ENCODE measurements at places on chromosomes 12 and 14.

GRCh38 chr12:118714051-118714460, 267.3 kb upstream of the SRRM4 start:
- DNase-seq, result no peak

DNA sequence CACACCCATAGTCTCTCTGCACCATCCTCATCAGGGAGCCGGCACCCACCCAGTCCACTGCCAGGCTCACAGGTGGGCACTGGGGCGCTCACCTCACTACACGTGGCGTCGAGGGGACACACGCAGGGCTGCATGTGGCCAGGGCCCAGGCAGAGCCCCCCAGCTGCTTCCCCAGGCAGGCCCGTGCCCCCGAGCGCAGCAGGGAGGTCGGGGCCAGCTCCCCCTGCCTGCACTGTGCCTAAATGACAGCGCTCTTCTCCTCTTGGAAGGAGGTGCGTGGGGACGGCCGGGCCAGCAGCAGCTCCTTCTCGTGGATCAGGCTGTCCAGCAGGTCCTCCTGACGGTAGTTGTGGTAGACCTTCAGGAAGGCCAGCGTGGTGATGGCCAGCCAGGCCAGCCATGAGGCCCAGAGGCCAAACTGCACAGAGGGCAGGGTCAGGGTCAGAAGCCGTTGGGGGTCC, 11.3 kb downstream of the TMEM179 start:
- DNase-seq, result no peak

DNA sequence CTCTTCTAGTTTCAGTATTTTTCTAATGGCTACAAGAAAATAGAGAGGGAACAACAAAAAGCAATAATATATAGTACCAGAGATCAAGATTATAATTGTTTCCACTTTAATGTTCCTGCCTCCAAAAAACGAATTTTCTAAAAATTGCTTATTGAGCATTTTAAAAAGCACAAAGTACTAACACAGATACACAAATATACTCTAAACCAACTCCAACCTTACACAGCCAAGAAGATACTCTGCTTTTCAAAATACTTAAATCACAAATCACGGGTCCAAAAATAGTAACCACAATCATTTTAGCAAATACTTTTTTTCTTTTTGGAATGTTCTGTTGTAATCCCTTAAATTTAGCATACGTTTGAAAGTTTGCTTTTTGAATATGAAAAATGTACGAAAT, 2.0 kb downstream of the YAF2 start:
- no peak for DNase-seq

GRCh38 chr14:54532111-54533012, 22.7 kb downstream of the CGRRF1 start:
- no peak for DNase-seq

DNA sequence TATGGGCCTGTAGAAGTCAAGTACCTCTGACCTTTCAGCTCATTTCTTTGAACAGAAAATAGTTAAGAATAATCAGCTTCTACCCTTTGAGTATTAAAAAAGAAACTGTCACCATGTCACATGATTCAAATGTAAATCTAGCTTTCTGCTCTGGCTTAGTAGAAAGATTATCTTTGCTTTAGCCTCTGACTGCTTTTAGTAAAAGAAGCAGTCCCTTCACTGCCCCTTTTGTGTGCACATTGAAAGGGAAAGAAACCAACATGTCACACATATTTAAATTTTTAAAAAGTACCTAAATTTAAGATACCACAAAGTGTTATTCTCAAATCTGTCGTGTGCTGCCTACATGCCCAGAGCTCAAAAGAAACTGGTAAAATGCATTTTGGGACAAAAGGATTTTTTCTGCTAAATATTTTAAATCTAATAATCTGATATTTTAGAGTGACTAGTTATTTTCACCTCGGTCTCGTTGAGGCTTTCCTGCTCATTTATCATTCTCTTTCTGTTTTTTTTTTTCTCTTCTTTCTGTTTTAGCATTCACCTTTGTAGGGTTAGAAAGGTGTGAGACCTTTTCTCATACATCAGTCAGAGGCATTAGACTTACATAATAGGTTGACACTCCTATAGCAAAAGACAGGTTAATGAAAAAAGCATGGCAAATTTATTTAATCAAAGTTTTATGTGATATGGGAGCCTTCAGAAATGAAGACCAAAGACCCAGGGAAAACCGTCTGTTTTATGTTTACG, 41.3 kb downstream of the SLC16A7 start:
- DNase-seq, result no peak

- DNase-seq, result no peak
Observed at GRCh38 chr14:29425705-29426482, 501.8 kb downstream of the PRKD1 start.

GRCh38 chr14:26596543-26597061, 1.2 kb downstream of the NOVA1 start:
- DNase-seq, result no peak

DNA sequence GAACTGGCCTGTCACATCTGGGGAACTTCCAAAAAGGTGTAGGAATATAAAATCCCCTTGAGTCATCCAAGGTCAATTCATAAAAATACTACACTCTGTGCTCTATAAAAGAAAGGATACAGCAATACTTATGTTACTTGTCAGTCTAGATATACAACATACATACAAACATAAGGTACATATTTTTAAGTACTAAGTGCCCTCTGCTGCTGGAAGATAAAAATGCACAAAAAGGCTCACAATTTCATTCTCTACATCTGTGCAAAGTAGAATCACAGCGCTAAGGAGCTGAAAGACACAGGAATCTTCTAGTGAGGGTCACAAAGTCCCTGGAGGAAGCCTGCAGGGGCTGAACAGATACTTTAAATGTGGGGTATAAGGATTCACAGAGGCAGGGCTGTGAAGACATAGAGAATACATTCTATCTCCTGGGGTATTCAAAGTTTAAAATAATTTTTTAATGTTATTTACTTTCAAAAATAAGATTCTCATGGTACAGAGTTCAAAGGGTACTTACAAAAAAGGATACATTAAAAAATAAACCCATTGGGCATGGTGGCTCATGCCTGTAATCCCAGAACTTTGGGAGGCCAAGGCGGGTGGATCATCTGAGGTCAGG, 10.2 kb upstream of the GOLGA5 start:
- peak; percentile 39 for DNase-seq

DNA sequence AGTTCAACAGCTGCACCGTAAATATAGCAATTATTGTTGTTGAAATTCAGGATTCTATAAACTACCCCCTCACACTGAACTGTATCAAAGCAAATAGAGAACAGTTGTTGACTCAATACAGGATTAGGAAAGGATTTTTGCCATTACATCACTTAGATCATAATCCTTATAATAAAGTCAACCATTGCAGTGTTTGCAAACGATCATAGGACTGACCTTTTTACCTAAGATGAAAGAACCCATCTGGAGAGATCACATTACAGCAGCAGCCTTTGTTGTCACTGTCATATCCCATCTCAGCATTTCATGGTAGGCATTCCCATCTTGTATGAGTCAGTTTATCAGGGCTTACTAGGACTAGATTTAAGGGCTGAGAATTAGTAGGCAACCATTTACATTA, 96.1 kb downstream of the IPO8 start:
- no peak for DNase-seq

GRCh38 chr12:113071135-113072112, 14.9 kb downstream of the DTX1 start:
- DNase-seq, result no peak

DNA sequence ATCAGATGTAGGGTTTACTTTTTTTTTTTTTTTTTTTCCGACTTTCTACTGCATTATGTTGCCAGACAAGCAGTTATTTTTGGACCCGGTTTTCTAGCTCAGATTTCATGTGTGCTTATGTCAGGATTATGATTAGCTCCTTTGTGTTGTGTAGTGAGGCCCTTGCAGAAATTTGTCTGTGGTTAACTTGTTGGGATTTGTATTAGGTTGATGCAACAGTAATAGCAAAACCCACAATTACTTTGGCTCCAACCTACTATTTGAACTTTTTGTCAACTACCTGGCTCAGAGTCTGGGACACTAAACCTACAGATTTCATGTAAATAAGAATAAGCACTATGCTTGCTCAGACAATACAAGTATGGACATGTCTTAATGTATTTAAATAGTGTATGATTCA, 44.1 kb upstream of the KCNJ8 start:
- no peak for DNase-seq

DNA sequence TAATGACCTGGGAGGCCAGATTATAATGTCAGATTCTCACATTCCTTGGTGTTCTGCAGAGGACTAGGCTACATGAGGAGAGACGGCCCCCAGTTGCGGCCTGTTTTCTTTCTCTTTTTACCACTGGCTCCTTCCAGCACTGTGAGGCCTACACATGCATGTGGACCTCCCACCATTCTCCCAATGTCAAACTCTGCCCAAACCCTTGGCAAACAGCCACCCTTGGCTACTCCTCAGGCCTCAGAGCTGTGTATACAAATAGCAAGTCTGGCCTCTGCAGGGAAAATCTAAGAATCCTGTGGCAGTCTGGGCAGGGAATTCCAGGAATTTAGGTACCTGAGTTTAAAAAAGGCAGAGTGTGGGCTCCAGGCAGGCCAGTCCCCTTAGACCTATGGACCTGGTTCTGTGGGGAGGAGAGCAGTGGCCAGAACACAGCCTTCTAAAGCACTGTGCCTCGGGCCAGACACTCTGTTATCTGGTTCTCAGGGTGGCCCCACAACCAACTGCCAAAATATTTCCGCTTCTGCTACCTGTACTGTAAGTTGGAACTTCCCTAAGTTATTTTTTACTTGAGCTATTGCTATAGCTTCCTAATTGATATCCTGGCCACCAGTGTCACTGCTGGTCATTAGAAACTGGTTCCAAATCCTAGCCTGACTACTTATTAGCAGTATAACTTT, 19.9 kb upstream of the NEDD1 start:
- no peak for DNase-seq

- no peak for DNase-seq
Observed at GRCh38 chr12:57455374-57456144, 452 bp downstream of the INHBE start.

DNA sequence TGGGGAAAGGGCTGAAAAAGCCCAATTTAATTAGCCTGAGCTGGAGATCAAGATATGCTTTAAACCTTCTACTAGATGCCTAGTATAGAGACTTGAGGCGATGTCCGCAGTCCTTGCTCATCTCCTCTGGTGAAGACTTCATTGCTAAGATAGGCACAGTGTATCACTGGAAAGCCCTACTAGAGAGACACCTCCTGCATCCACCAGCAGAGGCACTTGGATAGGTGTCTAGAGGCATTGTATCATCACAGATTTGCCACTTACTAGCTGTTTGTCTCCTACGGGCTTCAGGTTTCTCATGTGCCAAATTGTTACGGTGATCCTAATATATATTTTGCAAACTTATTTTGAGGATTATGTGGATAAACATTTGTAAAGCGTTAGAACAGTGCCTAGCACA, 1048.5 kb downstream of the GALC start:
- no peak for DNase-seq

GRCh38 chr14:58944968-58945356, 243.5 kb upstream of the DAAM1 start:
- DNase-seq, result no peak

- no peak for DNase-seq
Observed at GRCh38 chr12:108531929-108532848, 17.1 kb downstream of the FICD start.

GRCh38 chr14:88013750-88014349, 8.9 kb downstream of the GPR65 start:
- DNase-seq, result peak; percentile 56

DNA sequence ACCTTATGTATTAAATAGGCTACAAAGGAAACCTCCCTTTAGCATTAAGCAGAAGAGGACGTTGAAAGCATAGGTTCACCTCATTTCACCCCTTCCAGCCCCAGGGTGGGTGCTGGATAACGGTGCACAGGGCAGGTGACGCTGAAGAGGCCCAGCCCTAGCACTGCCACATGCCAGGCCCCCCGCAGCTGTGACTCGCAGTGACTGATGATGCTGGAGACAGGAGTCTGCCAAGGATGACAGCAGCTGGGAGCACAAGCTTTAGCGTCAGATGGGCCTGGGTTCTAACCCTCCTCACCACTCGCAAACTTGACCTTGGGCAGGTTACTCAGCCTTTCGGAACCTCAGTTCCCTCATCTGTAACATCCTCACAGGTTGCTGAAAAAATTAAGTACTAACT, 76.7 kb downstream of the TBK1 start:
- DNase-seq, result no peak

DNA sequence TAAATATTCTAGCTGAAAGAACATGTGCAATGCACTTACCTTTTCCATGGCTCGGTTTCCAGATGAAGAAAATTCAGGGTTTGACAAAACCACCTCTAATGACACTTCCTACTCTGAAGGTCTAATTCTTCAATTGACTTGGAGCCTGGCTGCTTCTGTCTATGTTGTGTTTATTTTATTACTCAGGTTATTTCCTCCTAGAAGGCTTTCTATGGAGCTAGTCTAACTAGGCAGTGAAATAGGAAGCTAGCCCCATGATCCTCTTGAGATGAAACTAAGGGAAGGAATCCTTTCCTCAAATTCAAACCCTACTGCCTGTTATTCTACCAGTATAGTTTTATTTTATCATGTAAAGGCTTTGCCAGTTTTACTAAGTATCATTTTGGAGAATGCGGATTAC, 20.9 kb upstream of the IFNG-AS1 start:
- no peak for DNase-seq

GRCh38 chr14:73715707-73716106, 1.5 kb upstream of the PNMA1 start:
- DNase-seq, result no peak

- peak; percentile 88 for DNase-seq
Observed at GRCh38 chr14:51860164-51860824, at the start of gene GNG2. Gene GNG2, plus strand, starts transcription at chr14:51860612. Its CDS starts 90,067 bp downstream, at chr14:51950679.

DNA sequence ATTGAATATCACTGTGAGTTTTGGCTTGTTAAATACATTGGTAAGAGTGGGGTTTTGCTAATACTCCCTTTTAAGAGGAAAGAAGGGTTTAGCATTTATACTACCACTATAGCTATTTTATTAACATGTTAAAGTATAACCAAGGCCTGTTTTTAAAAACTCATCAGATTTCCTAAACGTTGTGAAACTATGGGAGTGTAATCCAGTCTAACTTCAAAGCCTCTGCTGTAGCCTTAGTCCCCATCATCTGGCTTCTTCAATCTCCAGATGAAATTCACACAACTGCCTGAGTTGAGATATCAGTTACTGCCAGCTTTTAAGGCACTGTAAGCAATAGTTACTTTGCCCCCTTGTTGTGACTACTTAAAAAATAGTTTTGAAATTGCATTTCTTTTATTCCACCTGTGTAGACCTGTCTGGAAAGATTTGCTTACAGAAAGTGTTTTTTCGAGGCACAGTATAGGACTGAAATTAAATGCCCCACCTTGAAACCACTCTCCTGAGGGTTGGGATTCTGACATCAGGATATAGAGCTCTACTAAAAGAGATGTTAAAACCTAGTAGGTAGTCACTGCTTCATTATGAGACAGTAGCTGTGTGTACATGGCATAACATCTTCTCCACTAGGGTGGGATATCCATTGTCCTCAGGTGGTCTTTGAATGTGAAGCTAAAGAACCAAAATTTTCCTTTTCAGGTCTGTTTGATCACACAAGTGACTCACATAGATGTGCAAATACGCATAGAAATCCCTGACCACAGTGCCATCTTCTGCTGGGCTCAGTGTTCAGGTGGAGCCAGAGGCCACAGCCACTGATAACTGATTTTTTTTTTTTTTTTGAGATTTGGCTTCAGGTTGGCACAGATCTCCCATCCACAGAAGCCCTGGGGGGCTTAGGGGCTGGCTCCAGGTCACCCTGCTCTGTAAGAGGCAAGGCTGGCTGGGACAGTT, 125.5 kb downstream of the DAAM1 start:
- no peak for DNase-seq

GRCh38 chr12:81461163-81461562, 298.0 kb downstream of the PPFIA2 start:
- no peak for DNase-seq
